Glomerular endothelial cell (primary cell): ENCODE measurements at places on chromosomes 6 and 20.

GRCh38 chr6:7417684-7418083 is 28.1 kb downstream of the RIOK1 start:
- DNase-seq: no peak

- peak; percentile 64 for DNase-seq
Observed at GRCh38 chr6:113103634-113104361, 753.3 kb upstream of the MARCKS start.

DNA sequence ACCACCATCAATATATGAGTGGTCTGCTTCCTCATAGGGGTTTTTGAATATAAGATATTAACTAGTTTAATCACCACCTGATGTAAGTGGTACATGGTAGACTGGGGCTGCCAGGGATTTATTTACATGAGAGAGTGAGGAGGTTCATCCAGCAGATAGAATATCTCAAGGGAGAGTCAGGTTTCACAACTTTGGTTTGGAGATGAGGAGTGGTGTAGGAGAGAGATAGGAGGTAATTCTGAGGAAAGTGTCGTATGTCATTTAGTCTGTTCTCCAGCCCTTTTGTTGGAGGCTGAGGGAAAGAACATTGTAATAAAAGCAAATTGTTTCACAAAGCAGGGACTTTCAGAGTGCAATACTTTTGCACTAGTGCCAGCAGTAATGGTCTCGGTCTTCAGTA is 16.8 kb downstream of the L3MBTL3 start:
- no peak for DNase-seq

DNA sequence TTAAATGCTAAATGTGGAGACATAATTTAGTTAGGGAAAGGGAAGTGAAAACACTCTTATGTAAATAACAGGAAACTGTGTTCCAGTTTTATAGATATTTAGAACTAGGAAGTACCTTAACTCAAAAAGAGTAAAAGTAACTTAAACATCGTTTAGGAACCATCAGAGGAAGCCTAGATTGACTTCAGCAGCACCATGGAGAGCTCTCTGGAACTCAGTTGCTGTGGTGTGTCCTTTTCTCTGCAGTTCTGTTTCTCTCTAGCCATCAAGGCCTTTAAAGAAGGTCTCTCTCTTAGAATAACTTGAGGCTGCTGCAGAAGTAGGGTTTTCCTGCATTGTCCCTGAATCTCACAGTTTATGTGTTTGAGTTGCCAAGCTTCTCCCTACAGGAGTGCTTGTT is 26.9 kb downstream of the CLVS2 start:
- DNase-seq: no peak

DNA sequence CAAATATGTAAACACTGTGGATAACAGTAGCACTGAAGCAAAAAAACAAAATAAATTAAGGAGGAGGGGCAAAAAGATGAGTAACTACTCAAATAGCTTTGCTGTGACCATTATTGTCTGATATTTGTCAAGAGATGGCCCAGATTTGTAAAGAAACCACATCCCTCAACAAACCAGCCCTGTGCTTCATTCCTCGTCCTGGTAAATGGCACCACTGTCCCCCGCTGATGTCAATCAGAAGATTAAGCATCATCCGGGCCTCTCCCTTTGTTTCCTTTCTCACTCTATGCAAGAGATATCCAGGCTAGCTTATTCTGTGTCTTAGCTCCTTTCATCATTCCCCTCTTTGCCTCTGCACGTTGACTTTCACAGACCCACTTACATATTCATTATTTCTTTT is 259.0 kb downstream of the SYNE1 start:
- DNase-seq: no peak

- DNase-seq: no peak
Observed at GRCh38 chr6:150765067-150765764, 100.3 kb upstream of the MTHFD1L start.

DNA sequence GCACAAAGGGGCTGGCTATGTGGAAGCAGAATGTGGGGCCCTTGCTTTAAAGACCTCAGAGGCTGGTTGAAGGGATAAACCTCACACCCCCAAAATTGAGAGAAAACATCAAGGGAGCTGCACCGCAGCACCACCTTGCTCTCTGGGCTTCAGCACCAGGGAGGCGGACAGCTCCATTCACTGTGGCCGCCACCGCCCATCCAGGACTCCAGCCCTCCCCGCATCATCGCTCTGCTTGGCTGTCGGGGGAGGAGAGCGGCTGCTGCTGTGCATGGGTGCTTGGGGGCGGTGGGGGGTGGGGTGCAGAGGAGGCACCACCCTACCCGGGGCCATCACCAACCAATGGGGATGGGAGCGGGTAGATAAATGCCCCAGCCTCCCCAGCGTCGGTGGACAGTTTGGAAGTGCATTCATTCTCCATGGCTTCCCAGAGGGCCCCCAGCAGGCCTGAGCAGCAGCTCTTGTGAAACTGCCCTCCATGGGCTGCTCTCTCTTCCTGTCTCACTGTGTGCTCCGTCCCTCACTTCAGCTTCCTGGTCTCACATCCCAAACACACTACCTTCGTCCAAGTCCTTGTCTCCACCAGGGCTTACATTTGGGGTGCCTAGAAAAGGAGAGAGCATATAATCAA is 75.7 kb upstream of the BHLHE23 start:
- no peak for DNase-seq

DNA sequence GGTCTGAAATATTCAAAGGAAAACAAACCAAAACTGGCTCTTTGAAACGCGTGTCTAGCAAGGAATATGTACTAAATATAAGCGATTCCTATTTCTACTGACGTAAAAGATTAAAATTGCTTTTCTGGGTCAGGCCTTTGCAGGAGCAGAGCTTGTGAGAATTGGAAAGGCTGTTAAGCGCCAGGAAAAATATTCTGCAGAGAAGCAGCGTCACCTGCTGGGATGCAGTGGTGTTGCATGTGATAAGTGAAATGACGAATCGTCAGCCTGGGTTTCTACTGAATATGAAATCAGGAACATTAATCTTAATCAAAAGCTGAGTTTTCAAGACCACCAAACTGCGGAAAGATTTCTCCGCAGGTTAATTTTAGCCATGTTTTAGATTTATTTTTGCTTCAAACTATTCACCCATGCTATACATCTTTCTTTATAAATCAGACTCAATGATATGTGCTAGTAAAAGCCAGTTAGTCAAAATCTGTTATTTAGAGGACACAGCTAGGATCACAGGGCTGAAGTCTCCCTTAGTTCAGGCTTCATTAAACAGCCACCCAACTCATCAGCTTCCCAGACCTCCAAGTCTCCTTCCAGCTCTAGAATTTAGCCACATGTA is 67.4 kb downstream of the ALDH8A1 start:
- peak; percentile 62 for DNase-seq

GRCh38 chr20:36538026-36538722 is 3.1 kb upstream of the MYL9 start:
- no peak for DNase-seq

- peak; percentile 78 for DNase-seq
Observed at GRCh38 chr6:111566873-111567517, 38.7 kb downstream of the TRAF3IP2 start.

GRCh38 chr6:87104667-87105066 is 9.8 kb upstream of the CGA start:
- DNase-seq: no peak

- no peak for DNase-seq
Observed at GRCh38 chr6:41675176-41675775, 37.0 kb downstream of the MDFI start.

GRCh38 chr6:166456395-166457156 is 73.8 kb upstream of the MPC1 start:
- no peak for DNase-seq

DNA sequence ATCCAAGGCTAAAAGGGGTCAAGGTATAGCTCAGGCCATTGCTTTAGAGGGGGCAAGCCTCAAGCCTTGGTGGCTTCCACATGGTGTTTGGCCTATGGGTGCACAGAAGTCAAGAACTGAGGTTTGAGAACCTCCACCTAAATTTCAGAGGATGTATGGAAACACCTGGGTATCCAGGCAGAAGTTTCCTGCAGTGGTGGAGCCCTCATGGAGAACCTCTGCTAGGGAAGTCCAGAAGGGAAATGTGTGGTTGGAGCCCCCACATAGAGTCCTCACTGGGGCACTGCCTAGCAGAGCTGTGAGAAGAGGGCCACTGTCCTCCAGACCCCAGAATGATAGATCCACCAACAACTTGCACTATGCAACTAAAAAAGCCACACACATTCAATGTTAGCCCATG is 678.7 kb upstream of the ADGRB3 start:
- DNase-seq: no peak

GRCh38 chr6:37042150-37042549 is 36.7 kb downstream of the FGD2 start:
- no peak for DNase-seq

DNA sequence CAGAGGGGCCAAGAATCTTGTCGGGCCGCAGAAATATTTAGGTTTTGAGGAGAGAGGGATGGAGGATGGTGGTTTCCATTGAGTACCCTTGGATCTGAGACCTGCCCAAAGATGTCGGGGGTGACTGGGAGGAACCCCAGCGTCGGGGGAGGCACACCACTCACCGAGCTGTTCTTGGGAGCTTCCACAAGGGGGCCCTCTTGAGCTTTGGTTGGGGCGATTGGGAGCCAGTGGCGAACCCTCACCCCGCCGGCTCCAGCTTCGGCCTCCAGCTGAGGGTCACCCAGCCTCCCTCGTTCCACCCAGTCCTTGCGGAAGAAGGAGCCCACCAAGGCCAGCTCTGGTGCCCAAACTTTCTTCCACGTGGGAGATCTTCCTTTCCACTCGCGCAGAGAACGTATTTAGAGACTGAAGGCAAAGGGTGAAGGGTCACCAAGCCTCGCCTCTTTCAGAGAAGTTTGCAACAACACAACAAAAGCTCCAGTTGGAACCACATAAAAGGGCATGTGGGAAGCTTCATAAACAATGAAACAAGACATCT is 33.6 kb downstream of the APCDD1L start:
- DNase-seq: no peak

DNA sequence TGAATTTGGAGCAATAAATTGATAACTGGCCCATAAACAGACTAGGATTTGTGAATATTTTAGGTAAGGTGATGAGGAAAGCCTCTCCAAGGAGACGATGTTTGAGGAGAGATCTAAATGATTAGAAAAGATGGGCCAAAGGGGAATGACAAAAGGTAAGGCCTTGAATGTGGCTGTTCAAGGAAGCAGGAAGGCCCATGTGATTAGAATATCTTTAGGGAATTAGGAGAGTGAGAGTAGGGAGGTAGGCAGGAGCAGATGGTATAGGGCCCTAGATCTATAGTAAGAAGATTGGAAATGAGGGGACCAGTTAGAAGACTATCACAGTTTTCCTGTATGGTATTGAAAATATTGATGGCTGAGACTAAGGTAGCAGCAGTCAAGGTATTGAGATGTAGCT is 6.7 kb downstream of the HSF2 start:
- no peak for DNase-seq

DNA sequence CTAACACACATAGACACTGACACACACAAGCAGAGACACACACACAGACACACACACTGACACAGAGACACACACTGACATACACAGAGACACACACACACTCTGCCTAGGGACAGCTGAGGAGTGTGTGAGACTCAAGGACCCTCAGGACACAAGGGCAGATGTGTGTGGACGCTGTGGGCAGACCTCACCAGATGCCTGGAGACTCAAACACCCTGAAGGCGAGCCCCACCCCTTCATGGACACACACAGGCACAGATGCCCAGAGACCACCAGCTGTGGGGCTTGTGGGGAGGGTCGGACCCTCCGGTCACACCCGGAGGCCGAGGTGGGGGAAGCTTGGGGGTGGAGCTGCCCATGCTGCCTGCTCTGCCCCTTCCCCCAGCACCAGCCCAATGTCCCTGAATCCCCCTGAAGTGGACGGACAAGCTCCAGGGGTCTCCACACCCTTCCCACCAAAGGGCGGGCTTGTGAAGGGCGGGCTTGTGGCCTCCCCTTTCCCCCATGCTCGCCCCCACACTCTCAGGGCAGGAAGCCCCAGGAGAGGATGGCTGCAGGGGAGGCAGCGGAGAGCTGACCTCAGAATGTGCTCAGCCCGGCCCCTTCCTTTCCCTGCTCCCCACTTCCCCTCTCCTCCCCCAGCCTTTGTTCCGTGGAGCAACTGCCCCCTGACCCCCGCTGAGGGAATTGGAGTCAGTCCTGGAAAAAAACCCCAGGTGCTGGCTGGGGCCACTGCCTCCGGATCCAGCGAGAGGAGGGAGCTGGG is 13.9 kb upstream of the ABHD16B start:
- DNase-seq: no peak

DNA sequence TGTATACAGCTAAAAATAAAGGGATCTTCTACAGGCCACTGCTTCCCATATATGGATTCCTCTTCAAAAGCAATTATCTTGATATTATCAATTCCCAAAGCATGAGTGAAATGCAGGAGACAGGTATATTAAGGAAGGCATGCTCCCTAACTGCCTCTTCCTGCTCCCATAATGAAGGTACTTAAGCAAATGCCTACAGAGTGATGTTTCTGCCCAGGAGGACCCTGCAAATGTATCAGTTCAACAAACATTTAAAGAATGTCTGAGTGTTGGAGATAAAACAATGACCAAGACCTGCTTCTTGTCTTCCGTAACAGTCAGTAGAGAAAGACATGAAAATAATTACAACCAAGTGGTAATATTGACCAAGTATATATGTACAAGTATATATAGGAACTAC is 4.2 kb downstream of the UBE2J1 start:
- DNase-seq: no peak

DNA sequence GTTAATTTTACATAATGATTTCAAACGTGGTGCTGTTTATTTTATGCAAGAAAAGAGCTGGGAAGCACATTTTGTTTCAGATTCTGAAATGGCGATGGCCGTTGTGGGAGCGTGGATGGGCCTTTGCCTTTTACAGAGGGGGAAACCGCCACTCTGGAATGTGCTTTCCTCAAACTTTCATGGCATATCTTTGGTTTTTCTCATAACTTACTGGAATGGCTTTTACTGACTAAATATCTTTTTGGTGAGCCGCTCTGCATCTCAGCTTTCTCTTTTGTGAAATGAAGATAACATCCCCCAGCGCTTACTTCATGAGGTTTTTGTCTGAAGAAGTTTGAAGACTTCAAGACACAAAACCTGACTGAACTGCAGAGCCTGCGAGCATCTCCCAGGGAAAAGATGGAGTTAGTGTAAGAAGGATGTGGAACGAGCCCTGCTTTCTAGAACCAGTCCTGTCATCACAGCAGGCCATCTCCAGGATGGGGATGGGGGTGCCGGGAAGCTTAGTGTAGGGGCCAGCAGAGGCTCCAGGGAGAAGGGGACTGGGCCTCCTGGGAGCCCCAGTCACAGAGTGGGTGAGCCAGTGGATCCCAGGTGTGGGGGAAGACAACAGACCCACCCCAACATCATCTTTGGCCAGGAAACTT is 61.8 kb upstream of the TIAM2 start:
- DNase-seq: no peak
